Activated CD4-positive, CD25-positive, alpha-beta regulatory T cell treated with anti-CD3 and anti-CD28 coated beads, Interleukin-2, amount 50 U/mL, for 24 hours (primary cell): ENCODE measurements at places on chromosomes 13 and 19.

DNA sequence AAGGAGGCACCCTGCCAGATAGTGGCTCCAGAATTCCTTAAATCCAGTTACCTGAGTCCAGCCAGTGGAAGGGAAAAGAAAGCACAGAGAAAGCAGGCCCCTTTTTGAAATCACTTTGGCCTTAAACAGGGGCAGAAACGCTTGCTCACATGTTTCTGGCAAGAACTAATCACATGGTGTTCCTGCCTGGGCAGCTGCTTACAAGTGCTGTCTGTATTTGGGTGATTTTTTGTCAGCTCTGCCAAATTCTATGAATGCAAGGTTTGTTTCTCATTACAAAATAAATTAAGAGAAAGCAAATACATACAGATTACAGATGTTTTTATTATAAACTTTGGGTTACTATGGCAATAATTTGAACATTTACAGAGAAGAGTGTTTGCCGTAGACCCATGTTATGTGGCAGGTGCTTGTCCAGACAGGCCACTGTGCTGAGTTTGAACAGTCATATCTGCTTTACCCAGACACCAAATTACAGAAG, 1237.8 kb downstream of the SLITRK5 start:
- no peak for ATAC-seq

DNA sequence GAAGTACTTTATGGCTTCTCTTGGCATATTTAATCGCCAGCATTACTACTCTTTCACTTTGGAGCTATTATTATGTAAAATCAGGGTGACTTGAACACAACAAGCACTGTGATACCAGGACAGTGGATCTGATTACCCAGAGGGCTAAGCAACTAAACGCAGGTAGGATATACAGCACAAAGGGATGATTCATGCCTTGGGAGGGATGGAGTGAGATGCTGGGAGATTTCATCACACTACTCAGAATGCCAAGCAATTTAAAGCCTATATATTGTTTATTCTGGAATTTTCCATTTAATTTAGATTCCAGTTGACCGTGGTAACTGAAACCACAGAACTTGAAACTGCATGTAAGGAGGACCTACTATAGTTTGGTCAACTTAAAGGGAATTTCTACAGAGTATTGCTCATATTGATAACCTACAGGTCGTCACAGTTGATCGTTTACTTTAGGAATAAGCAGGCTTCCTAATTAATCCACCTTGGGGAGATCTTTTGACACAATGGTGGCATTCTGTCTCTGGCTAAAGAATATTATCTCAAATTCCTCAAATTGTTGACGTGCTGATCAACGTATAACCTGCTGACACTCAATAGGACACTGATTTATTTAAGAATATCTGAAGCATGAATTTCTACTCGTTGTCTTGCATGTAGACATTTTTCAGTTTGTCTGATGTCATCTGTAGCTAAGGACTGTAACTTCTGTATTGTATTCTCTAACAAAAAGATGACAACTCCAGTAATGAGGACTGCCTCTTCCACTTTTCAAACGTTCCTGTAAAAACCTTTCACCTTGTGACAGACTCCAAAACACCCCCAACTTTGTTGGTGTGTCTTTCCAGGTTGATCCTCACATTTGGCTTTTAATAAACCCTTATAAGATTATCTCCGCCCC, 254.2 kb downstream of the GPC5 start:
- ATAC-seq = no peak

- ATAC-seq = no peak
Observed at GRCh38 chr13:94864474-94864873, 152.1 kb upstream of the SOX21 start.

DNA sequence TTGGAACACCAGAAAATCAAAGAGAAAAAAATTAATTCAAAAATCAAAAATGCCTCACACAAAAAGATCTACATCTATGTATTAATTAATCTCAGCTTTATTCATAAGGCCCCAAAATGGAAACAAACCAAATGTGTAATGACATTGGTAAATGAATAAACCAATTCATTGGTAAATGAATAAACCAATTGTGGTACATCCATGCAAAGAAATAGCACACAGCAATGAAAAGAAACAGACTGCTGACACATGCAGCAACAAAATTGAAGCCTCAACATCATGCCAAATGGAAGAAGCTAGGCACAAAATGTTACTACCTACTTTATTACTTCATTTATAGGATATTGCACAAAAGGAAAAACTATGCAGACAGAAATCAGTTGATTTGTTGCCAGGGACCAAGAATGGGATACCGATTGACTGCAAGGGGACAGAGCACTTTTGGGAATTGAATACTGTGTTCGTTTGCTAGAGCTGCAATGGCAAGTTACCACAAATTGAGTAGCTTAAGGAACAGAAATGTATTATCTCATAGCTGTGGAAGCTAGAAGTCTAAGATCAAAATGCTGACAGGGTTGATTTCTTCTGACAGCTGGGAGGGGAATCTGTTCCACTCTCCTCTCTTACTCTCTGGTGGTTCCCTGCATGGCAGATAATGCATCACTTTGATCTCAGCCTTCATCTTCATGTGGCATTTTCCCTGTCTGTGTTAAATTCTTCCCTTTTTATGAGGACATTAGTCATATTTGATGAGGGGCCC, 252.8 kb downstream of the RFC3 start:
- no peak for ATAC-seq

DNA sequence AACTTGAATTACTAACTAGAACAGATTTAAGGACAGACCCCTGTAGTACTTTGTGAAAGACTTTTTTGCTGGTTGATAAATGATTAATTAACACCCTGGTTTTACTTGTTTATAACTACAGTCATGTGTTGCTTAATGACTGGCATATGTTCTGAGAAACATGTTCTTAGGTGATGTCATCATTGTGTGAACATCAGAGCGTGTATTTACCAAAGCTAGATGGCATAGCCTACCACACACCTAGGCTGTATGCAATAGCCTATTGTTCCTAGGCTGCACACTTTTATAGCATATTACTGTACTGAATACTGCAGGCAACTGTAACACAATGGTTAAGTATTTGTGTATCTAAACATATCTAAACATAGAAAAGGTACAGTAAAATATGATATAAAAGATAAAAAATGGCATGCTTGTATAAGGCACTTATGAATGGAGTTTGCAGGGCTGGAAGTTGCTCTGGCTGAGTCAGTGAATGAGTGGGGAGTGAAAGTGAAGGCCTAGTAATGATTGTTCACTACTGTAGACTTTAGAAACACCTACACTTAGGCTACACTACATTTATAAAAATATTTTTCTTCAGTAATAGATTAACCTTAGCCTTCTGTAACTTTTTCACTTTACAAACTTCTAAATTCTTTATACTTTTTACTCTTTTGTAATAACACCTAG, 260.3 kb downstream of the KCNRG start:
- peak; percentile 79 for ATAC-seq

- peak; percentile 87 for ATAC-seq
Observed at GRCh38 chr19:49614096-49614833, 23.3 kb downstream of the PRR12 start.

DNA sequence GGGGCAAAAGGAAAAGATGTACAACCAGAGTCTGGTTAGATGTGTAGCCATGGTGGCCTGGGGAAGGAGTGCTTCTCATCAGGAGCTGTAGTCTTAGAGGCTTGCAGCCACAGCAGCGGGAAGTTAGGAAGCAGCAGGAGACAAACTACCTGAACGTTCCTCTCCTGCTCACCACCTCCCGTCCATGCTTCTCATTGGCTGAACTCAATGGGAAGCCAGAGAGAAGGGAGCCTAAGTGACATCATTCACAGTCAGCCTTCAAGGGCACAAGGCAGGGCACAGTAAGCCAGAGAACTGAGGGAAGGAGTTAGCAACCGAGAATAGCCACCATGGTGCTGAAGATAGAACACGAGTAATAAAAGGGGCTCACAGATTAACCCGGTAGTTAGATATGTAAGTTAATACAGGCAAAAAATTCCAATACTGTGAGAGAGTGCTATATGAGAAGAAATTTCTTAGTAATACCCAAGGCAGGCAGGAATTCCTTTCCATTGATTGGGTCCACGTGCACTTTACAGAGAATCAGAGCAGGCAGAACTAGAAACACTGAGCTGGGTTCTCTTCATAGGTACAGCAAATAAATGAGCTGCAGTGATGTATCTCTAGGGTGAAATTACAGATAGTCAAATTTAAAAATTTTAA, 391.5 kb upstream of the DACH1 start:
- ATAC-seq = no peak

- no peak for ATAC-seq
Observed at GRCh38 chr13:35285677-35286076, 190.8 kb downstream of the MAB21L1 start.

- ATAC-seq = no peak
Observed at GRCh38 chr19:51271067-51271466, 20.2 kb downstream of the SIGLECL1 start.

- ATAC-seq = no peak
Observed at GRCh38 chr13:36094478-36094877, 36.7 kb downstream of the DCLK1 start.

DNA sequence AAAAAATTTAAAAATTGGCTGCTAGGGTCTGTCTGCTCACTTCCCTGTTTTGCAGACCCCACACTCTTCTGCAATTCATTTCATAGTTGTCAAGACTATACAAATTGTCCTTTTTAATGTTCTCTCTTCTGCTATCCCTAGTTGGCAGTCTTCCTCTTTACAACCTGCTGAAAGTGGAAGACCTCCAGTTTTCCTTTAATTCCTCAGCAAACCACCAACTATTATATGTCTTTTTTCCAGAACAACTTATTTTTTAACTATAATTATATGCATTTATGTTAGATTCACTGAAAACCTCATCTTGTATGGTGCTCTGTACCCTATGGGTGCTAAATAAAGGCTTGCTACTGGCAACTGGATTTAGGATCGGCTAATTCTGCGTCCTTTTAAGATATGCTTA, 1.1 kb upstream of the PHF11 start:
- no peak for ATAC-seq

DNA sequence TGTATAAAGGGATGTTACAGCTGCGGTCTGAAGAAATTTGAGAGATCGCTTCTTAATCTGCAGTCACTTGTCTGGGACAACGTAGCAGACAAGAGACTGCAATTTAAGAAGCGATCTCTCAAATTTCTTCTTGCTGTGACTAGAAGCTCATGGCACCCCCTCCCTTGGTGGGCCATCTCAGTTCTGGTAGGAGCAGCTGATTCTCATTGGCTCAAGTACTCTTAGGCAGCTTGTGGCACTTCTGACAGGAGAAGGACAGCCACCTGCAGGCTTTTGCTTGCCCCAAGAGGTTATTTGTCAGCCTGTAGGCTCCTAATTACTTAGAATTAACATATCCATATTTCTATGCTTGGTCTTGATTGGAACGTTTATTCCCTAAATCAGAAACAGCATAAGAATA, 503.0 kb downstream of the DCT start:
- no peak for ATAC-seq

DNA sequence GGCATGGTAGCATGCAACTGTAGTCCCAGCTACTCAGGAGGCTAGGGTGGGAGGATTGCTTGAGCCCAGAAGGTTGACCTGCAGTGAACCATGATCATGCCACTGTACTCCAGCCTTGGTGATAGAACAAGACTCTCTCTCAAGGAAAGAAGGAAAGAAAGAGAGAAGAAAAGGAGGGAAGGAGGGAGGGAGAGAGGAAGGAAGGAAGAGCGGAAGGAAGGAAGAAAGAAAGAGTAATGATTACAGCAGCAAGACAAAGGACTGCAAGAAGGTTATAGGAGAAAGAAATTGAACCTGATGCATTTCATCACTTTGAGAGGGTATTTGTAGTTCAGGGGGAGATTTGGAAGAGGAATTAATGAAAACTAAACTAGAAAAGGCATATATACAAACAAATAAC, 155.7 kb downstream of the LACC1 start:
- ATAC-seq = no peak

- ATAC-seq = no peak
Observed at GRCh38 chr19:16003391-16003790, 54.6 kb downstream of the OR10H4 start.

- peak; percentile 53 for ATAC-seq
Observed at GRCh38 chr13:20828539-20829364, 55.0 kb upstream of the EEF1AKMT1 start.

DNA sequence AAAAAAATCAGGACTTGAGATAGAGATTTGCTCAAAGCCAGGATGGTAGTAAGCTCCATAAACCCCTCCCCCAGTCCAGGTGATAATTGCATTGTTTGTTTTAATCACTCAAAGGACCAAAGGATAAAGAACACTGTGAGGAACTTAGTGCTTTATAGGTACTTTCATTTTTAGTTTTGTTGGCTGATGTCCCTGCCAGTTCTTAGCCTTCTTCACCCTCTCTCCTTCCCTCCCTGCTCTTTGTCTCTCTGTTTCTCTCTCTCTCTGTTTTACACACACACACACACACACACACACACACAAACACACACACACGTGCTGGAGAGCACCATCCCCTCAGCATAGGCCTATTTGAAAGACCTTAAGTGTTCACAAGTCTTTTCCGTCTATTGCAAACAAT, 5.2 kb downstream of the FRY start:
- no peak for ATAC-seq

GRCh38 chr19:35843676-35844481, 8.4 kb downstream of the NPHS1 start:
- ATAC-seq = no peak

GRCh38 chr13:77565635-77566034, 30.1 kb downstream of the SCEL start:
- no peak for ATAC-seq
